ENCODE measurements at places on chromosomes 1 and 21. TPM values are rescaled to one million over a fixed set of nuclear protein-coding genes. Genes with fewer than 3 reads are reported as not detected.

The CRYZ gene
- 13.8 TPM for total RNA-seq

The FAM72C gene
- 0.72 TPM for total RNA-seq

The ID3 gene
- total RNA-seq, result 114 TPM

The NPHS2 gene
- not detected for total RNA-seq

The LRRC8C gene
- total RNA-seq, result 14.9 TPM

The SPRR2D gene
- total RNA-seq, result not detected

Data from epithelial cell of alveolus of lung (primary cell).